HCEC 1CT (cell line): ENCODE measurements at places on chromosomes 2 and 18.

GRCh38 chr2:34849827-34850226 is 1250.7 kb upstream of the FAM98A start:
- no peak for DNase-seq

GRCh38 chr18:9210966-9211365 is 74.4 kb downstream of the ANKRD12 start:
- no peak for DNase-seq

GRCh38 chr2:39604866-39605265 is 60.9 kb upstream of the TMEM178A start:
- no peak for DNase-seq

DNA sequence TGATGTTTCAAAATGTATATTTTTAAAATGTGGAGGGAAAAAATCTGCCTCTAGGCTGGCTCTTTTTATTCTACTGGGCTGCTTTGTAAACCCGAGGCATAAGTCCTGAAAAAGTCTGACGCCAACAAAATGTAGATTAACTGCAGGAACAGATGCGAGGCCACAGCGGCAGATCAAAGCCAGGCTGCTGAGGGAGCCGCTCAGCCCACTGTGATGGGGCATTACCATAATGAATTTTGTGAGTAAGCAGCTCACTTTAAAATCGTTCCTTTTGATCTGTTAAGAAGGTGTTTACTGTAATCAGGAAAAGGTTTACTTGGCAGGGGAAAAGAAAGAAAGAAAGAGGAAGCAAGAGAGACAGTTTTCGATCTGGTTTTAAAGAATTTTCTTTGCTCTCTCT is 269.0 kb downstream of the ICOS start:
- no peak for DNase-seq

DNA sequence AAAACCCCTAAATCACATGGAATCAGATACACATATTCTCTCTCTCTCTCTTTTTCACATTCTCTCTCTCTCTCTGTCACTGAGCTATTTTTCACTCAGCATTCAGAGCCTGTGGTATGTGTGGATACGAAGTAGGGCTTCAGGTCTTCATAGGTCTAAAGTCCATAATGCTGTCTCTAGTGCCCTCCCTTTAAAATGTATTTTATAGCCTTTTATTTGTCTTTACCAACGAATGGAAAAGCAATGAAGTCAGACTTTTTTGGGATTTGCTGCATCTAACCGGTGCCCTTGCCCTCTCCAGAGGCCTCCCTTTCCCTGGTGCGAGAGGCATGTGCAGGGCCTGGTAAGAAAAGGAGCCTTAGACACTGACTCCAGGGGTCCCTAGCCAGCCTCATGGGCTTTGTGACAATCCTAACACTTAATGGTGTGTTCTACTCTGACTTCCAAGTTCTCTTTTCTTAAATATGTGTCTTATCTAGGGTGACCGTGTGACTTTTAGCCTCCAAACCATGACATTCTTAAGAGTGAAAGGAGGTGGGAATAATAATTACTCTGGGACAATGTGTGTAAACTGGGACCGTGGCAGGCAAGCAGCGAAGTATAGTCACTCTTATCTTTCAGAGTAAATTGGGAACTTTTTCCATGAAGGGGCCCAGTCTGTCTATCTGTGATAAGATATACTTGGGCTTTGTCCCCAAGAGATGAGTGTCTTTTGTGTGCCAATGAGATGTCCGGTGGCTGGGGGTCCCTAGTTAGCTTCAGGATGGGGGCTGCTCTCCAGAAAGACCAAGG is 101.1 kb downstream of the B3GNT2 start:
- no peak for DNase-seq

DNA sequence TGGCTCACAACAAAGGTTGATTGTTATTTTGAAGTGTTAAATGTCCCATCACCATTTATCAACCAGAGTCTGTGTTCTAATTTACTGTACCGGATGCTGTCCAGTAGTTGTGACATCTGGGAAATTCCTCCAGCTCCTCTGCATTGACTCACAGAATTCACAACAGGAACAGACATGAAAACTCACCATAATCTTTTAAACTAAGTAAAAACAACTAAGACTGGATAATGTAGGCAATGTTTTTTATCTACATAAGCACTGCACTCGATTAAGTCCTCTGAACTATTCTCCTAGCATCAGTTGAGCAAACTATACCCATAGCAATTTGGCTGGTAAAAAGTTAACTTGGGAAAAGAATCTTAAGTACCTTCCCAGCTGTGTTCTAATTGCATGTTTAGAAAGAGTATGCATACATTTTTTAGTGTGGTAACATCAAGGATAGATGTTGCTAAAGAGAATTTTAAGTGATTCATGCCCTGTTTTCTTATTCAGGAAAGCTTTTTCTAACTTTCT is 42.9 kb upstream of the MYO1B start:
- peak; percentile 90 for DNase-seq

DNA sequence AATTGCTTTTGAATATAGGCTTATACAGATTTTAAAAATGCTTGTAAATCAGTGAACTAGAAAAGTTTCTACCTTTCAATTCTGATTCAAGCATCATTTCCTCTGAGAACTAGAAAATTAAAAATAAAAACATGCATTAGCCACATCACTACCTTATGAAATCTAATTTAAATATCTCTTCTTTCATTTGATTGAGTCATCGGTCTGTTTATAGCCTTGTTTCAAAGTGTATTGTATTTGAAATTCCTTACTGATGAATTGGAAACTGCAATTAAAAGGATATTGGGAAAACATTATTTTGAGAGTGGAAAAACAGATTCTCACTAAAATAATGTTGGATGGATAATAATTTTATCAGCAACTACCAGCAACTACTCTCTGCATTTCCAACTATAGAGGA is 717.7 kb upstream of the FAM98A start:
- no peak for DNase-seq

DNA sequence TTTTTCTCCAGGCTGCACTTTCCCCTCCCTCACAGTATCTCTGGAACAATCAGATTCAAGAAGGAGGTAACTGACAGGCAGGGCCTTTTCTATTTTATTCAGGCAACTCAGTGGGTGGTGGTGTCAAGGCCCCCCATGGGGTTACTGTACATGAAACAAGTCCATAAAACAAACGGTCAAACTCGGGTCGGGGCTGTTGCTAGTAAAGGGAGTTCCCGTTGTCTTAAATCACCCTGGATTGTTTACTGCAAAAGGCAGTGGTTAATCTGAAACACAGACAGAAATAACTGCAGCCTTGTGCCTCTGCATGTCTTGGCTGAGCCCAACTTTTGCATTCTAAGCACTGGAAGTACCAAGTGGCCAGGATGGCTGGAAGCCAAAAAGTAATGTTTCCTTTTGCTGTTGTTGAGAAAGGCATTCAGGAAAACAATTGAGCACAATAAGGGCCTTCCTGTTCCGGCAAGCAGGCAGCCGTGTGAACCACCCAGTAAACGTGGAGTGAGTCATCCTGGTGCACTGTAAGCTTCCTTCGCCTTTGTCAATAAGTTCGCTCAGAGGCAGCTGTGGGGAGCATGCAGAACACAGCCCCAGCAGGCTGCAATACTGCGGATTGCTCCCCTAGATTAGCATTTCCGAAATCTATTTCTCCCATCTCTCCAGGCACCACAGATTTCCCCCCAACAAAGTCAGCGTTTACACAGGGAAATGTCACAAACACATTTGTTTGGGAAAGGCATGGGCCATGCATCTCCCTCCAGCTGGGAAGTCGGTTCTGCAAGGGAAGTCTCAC is 149.6 kb downstream of the IRS1 start:
- peak; percentile 100 for DNase-seq

DNA sequence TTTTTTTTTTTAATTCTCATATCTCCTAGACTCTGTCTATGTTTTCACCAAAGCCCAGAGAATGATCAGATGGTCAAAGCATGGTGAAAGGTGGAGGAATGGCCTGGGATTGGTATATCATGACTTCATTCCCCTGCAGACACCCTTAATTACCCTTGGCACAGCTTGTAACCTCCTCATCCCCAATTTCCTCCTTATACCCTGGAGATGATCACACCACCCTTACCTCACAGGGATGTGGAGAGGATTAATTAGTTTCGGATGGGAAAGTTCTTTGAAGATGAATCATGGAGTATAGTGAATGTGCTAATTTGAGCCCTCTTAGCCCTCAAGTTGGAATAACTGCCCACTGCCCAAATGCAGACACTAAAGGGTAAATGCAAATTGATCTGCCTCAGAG is 138.0 kb upstream of the LYPD6 start:
- DNase-seq: no peak

DNA sequence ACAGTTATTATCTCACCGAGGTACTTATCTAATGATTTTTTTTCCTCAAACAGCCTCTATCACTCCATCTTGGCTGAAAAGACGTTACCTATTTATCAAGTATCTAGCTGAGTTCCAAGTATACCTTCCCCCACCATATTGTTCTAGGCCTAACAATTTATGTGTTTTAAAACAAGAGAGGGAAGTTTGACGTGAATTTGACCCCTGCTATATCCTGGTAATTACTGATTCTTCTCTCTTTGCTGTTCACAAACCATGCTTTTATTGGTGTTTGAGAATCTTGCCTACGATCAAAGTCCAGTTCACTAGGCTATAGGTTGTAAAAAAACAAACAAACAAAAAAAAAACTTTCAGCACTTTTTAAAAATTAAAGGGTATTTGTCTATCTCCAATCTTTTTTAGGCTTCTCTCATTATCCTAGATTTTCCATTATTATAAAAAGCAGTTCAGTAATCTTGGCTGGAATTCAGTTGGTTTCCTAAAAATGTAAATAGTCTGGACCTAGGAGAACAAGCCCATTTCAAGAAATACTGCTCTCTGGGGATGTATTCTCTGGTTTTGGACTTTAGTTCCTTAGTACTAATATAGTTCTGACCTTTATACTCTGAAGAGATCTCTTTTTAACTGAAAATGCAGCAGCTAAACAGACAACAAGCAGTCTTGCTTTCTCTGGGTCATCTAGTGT is 505.4 kb downstream of the CPS1 start:
- DNase-seq: no peak

- peak; percentile 41 for DNase-seq
Observed at GRCh38 chr18:8480506-8481328, 128.5 kb upstream of the RAB12 start.

DNA sequence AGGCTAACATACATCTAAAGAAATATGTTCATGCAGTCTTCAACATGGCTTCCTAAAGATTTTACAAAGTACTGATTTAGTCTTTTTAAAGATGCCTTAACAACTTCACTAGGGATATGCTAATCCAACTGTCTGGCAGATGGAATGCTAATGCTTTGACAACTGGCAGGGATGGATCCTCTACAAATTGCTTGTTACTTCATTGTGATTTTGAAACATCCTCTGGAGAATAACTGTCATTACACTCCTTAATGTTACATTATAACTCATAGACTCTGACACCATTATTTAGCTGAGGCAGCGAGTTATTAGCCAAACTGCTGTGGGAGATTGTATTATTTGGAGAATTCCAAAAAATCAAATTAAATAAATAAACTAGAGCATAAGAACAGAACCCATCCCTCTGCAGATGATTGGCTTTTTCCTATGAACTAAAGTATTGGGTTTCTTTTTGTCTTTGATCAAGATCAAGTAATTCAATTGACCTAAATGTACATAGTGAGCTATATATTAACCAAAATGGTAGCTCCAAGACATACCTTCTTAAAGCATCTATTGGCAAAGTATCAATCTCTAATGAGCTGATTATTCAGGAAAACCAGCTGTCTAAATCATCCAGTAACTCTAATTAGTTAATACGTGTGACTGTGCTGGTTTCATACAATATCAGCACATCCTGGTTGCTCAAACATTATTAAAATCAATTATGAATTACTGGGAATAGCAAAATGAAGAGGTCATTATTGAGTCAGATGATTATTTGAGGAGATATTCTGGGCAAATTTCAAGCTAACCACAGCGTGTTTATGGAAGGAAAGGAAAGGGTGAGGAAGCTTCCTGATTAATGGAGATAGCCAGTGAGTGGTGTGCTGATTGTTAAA is 321.3 kb upstream of the TFPI start:
- DNase-seq: peak; percentile 4

- DNase-seq: no peak
Observed at GRCh38 chr18:24246143-24246542, 107.3 kb downstream of the CABYR start.

GRCh38 chr2:240477916-240478315 is 42.5 kb downstream of the GPC1 start:
- no peak for DNase-seq

DNA sequence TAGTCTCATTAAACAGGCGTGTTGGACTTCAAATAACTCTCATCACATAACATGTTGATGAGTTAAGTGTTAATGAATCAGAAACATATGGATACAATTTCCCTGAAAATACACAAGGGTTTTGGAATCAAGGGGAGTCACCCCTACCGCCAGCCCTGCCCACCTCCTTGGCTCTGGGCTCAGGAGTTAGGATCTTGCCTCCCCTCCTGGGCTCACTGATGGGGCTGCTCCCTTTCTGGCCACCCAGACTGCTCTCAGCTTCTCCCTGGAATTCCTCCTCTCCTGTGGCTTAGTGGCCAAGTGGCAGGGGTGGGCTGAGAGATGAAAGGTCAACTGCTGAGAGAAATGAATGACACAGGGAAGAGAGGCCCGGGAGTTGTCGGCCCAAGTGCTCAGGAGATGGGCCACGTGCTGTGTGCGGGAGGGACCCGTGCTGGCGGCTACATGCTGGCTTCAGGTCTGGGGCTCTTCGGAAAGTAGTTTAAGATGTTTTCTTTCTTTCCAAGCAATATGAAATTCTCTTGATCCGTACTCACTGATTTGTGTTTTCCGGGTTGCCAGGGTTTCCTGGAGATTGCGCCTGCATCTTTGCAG is 55.8 kb upstream of the TNP1 start:
- no peak for DNase-seq

DNA sequence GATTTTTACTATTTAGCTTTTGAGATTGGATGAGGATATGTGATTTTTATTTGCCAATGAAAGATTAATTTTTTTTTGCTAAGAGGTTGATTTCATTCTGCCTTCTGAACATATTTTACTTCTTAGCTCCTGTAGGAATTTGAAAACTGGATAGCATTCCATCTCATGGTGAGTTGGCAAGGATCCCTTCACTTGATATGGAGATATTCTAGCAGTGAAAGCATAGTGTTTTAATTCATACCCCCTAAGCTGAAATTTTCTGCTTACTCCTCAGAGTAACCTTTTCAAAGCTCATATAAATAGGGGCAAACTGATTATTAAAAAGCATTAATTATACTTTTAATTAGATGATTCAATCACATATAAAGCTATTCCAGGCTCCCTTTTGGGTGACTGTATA is 61.0 kb upstream of the KCNJ3 start:
- no peak for DNase-seq

- DNase-seq: no peak
Observed at GRCh38 chr2:171747371-171747770, 60.1 kb downstream of the DYNC1I2 start.

DNA sequence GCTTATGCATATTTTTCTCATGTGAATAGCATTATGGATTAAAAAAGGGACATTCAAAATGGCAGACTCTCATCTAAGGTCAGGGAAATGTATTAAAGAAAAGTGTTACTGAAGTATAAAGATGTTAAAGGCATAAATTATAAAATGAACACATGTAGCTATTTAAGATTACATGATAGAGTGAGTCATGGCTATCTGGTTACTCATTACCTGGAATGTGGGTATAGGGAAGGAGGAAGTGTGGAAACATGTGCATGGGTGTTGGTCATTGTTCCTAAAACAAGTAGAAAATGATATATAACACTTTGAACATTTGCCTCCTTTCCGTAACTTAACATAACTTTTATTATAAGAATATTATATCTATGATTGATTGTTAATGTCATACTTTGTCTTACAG is 66.4 kb downstream of the MYO1B start:
- peak; percentile 90 for DNase-seq
